Motor neuron (in vitro differentiated cells): ENCODE measurements at places on chromosomes 2 and 18. TPM values are rescaled to one million over a fixed set of nuclear protein-coding genes. Genes with fewer than 3 reads are reported as not detected.

DNA sequence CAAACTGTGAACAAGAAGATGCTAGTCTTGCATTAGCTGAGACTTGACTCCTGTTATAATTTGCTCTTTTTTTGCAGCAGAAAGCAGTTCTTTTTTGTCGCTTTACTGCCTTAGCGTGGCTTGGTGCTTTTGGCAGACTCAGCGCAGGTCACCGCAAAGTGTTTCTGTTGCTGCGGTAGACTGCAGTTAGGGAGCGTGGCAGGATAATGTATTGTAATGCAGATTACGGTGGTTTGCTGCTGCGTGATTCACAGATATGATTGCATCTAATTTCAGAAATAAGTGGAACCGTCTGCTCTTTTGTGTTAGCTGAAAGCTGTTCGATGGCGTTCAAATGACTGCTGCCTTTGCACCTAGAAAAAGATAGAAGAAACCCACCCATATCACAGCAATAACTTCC is 131.6 kb upstream of the SATB2 start:
- ATAC-seq, result no peak

GRCh38 chr18:23448291-23448690 is 4.8 kb upstream of the RIOK3 start:
- no peak for ATAC-seq

- peak; percentile 36 for ATAC-seq
Observed at GRCh38 chr2:160368988-160369930, 124.3 kb downstream of the RBMS1 start.

GRCh38 chr18:22550366-22550765 is 132.7 kb upstream of the CTAGE1 start:
- ATAC-seq, result no peak

DNA sequence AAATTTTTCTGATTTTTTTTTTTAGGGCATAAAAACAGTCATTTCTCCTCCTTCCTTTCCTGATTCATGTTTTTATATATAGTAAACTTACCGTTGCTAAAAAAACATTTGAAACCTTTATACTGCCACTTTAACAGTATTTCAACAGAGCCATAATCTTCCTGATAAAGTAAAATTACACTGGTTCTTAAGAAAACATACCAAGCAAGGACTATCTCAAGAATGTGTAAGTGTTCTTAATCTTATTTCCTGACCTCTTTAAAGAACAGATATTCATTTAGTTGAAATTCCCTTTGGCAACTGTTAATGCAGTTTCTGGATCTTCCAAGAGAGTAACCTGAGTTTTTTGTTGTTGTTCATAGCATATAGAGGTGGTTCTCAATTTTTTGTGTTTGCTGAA is 26.6 kb upstream of the COLEC12 start:
- ATAC-seq, result no peak

DNA sequence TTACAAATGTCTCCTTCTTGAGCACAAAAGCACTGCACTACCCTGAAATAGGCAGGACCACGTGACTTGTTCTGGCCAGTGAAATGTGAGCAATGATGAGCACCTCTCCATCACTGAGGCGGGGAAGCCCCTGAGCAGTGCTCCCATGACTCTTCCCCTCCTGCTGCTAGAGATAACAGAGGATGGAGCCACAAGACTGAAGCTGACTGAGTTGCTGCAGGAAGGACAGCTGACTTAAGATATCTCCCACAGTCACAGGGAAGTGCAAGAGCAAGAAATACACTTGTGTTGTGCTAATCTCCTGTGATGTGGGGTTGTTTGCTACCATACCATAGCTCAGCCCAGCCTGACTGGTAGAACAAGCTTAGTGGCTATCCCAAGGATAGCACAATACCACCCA is 38.7 kb downstream of the STK39 start:
- ATAC-seq, result no peak

DNA sequence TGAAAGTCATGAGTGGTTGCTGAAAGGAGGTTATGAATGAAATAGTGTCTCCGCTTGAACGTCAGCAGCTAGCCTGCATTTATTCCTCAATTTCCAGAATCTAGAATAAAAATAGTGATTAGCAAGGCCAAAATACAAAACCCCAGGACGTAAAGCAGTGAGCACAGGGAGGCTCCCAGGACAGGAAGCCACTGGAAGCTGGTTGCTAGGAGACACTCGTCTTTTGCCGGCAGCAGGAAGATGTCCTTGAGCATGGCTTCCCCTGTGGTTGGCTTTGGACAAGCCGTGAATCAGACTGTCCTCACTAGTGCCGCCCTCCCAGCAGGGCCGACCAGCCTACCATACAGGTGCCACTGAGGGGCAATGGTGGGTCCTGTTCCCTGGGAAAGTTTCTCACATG is 374.4 kb downstream of the MTX2 start:
- peak; percentile 100 for ATAC-seq

- no peak for ATAC-seq
Observed at GRCh38 chr2:20622731-20623130, 28.2 kb downstream of the HS1BP3 start.

DNA sequence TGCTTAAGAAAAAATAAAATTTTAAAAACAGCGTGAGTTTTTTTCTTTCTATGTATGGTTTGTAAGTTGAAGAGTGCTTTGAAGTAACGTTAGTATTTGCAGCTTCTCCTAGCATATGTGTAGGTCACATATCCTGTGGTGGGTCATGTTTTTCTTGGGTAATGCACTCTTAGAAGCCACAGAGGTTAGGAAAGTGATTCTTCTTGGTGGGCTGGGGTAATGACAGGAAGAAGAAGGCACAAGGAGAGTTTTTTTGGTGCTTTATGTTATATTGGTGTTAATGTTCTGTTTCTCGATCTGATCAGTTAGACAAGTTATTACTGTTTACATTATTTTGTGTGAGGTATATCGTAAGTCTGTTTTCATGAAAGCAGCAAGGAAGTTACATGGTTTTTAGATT is 109.0 kb downstream of the ICA1L start:
- ATAC-seq, result no peak

DNA sequence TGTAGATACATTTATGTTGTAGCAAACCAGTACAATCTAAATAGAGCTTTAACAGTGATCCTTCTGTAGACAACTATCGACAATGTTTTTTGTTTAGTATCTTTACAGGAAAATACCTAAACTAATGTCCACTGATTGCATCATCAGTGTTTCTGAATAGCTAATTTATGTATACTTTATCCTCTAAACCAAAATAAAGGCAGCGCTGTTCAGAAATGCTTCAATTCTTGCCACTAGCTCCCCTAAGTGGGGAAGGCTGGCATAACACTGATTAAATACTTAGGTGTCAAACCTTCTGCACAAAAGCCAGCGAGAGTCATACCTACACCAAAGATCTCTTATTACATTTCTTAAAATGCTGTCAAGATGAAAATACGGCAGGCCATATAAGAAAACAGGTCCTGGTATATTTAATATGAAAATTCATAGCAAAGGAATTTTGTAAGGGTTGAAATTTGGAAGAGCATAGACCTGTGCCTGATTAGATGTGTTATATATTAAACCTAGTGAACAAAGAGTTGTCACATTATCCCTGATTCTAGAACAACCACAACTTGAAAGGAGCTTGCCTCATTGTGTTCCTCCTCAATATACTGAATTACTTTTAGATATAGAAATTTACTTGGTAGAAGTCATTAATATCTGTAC is 1693.4 kb upstream of the SLC39A10 start:
- ATAC-seq, result peak; percentile 54

DNA sequence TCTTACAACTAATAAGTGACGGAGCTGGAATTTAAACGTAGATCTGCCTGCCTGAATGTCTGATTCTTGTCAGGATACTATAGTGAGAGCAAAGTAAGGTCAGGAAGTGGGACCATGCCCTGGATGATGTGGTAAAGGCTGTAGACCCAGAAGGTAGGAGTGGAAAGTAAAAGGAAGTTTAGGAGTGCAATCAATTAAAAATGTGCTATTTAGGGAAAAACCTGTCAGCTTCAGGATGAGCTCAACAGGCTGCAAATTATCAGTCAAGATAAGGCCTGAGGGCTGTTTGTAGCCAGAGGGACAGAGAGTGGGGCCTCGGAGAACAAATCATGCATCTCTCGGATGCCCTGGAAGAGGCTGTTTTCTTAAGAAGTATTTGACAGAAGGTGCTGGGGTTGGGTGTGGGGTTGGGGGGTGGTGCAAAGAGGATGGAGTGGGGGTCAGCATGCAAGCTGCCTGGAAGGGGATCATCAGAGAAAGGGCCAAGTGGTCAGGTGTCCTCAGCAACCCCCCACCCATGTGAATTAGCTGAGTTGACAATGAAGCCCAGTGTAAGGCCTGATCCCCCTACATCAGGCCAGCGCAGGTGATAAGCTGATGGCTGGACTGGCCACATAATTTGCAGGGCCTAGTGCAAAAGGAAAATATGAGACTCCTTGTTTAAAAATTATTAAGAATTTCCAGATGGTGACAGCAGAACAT is 53.2 kb upstream of the MAPRE3 start:
- ATAC-seq, result no peak

GRCh38 chr2:12589802-12590320 is 126.9 kb upstream of the TRIB2 start:
- ATAC-seq, result no peak

GRCh38 chr2:241701149-241701398 is 765 bp upstream of the ING5 start:
- no peak for ATAC-seq

DNA sequence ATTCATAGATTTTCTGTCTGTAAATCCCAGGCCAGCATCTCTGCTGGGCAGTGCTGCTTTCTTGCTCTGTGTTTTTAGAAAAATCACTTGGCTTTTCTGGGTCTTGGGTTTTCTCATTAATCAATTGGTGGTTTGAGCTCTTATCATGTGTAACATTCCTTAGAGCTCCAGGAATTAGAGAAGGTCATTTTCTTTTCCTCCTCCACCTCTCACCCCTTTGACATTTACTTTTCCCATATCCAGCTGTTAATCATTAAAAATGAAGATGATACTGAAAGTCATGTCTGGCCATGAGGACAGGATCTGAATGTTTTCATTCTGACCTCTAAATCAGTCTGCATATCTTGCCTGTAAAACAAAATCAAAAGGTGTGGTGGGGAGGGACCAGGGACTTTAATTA is 111.0 kb downstream of the LRRTM1 start:
- ATAC-seq, result no peak

GRCh38 chr2:128774320-128775216 is 455.9 kb upstream of the HS6ST1 start:
- peak; percentile 90 for ATAC-seq

GRCh38 chr18:75691483-75691882 is 264.0 kb upstream of the SMIM21 start:
- ATAC-seq, result no peak

DNA sequence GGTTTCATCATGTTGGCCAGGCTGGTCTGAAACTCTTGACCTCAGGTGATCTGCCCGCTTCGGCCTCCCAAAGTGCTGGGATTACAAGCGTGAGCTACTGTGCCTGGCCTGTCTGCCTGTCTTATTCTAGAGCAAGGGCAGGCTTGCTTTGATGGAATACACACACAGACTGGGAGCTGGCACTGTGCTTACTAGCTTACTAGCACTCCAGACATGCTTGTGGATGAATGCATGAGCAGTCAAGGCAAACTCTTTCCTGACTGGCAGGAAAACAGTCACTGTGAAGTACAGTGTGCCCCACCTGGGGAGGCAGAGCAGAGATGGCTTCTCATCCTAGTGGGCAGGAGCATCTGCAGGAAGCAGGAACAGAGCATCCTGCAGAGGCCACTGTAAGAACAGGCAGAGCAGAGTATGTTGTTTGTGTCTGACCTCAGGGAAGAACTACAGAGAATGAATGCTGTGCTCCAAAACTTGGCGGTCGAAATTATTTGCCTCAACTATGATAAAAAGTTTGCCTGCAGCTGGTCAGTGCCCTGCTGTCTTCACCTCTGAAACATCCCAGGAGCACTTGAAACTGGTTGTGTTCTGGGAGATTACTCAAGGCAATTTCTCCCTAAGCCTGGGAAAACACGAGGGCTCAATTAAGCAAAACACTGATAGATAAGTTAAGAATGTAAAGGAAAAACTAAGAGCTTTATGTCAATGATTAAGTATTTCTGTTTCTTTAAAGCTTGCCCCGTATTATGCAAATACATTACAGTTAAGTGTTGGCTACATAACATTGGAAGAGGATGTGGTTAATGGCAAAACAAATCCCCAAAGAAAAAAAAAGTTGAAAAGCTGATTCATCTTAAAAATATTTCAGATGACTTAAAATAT is 102.4 kb downstream of the VAPA start:
- no peak for ATAC-seq

GRCh38 chr2:10325278-10326145 is 22.8 kb downstream of the HPCAL1 start:
- ATAC-seq, result no peak

DNA sequence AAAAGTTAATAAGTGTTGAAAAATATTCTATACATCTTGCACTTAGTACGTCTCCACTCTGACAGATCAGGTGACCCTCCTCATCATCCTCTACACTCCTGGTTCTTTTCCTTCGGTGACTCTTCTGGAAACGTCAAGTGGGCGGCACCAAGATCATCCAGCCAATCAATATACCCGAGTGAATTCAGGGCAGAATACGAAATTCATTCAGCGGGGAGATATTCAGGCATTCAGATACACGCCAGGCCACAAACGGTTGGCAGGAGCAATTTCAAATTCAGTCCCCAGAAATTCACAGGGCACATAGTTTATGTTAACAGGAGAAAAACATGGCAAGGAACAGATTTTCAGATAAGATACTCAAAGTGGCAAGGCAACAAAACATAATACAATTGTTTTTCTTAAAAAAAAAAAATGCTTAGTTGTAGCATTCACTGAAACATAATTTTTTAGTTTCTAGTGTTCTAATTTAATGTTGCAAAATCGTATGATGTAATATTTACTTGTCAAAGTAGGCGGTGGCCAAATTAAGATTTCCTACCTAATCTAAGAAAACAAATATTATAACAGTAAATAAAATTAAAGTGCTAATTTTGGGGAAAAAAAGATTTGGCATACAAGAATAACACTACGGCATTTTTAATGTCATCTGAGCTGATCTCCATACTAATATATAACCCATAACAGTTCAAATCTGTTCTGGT is 4.2 kb downstream of the CLK1 start:
- ATAC-seq, result no peak

DNA sequence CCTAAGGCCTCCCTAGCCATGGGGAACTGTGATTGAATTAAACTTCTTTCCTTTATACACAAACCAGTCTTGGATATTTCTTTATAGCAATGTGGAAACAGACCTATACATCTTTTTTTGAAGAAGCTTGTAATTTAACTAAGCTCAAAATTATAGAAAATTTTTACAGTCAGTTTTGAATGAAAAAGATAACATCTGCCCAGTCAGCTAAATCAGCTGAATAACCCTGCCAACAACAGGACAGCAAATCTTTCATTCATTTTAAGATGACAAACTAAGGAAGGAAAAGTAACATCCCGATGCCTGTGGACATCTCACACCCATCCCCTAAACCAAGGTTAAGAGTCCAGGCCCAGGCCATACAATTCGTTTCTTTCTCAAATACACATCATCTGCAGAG is 541.3 kb upstream of the SLC39A10 start:
- no peak for ATAC-seq

Gene CYP27C1
- total RNA-seq, result 2.0 and 2.5 TPM in 2 replicates

Gene HNMT
- total RNA-seq, result 0.31 and 0.54 TPM in 2 replicates

Gene REEP1
- 32.2 and 34.0 TPM in 2 replicates for total RNA-seq

Gene GPN1
- total RNA-seq, result 26.3 and 26.5 TPM in 2 replicates

Gene ABCG8
- total RNA-seq, result 0.16 and 0.20 TPM in 2 replicates

Gene KCNIP3
- total RNA-seq, result 5.3 and 6.8 TPM in 2 replicates

Gene SH2D6
- 0.41 and 0.47 TPM in 2 replicates for total RNA-seq

Gene TEX44
- 0.31 TPM in 1 of 2 replicates, not detected in the other for total RNA-seq

Gene MBP
- total RNA-seq, result 4.0 and 4.8 TPM in 2 replicates

Gene TEX51
- total RNA-seq, result not detected in 2 replicates

Gene PRKAG3
- total RNA-seq, result 1.7 and 2.5 TPM in 2 replicates

Gene ITPRID2
- total RNA-seq, result 30.7 and 31.1 TPM in 2 replicates

Gene ARHGAP15
- 0.26 and 0.60 TPM in 2 replicates for total RNA-seq

Gene POTEC
- not detected in 2 replicates for total RNA-seq
